ENCODE measurements at places on chromosomes 16 and 17.

DNA sequence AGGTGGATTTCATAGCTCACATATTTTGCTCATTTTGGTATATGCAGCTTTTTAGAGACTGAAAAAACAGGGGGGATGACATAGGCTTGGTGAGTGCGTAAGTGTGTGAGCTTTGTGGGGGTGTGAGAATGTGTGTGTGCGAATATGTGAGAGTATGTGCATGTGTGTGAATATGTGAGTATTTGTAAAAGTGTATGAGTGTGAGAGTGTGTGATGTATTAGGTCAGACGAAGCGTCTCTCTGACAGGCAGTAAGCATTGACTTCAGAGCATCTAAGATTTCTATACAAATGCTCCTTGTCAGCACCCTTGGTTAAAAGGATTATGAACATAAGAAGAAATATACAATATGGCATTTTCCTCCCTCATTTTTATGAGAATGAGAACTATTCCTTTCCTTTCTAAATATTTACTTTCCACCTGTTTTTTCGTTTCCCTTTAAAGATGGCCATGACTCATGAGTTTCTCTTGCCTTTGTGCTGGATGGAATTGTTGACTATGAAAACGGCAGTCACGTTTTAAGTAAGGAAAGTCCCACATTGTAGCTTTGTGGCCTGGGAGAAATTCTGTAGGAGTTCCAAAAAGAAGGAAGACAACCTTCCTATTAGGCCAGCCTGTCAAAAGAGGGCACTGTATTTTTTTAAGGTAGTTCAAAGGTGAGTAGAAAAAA lies 276.4 kb downstream of the FOXL1 start:
- H3K4me1 ChIP-seq, result peaks cover 31% of the 10 kb centered on the region
- DNase-seq, result no peak
- H3K27ac ChIP-seq, result no peak overlapping the region
- H3K27me3 ChIP-seq, result 0 out of 3 replicates have a peak, but pooled peaks cover 3% of the 10 kb centered on the region
- H3K36me3 ChIP-seq, result no peaks in the 10 kb centered on the region
- H3K4me3 ChIP-seq, result no peak overlapping the region

- H3K4me3 ChIP-seq, result no peak overlapping the region
- H3K27ac ChIP-seq, result no peak overlapping the region
- H3K4me1 ChIP-seq, result peaks cover 37% of the 10 kb centered on the region
- peaks cover 78% of the 10 kb centered on the region for H3K36me3 ChIP-seq
- H3K27me3 ChIP-seq, result no peaks in the 10 kb centered on the region
Observed at GRCh38 chr17:6695051-6695450, 18.1 kb downstream of the SLC13A5 start.

DNA sequence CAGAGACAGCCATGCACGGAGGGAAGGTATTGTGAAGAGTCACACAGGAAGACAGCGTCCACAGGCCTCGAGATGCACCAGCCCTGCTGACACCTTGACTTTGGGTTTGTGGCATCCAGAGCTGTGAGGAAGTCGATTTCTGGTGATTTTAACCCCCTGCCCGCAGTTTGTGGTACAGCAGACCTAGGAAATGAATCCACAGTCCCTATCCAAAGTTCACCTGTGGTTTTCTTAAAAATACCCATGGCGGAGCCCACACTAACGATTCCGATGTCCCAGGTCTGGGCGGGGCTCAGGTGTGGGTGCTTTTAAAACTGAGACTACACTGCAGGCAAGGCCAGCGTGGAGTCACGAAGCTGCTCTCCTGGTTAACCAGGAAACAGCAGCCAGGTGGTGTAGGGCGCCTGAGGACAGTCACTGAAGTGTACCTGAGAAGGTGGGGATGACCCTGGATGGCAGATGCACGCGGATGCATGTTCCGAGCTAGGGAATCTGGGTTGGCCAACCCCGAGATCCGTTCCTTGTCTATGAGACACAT lies 14.4 kb upstream of the MEAK7 start:
- peaks cover 12% of the 10 kb centered on the region for H3K27me3 ChIP-seq
- H3K4me3 ChIP-seq, result no peak overlapping the region
- no peaks in the 10 kb centered on the region for H3K36me3 ChIP-seq
- DNase-seq, result no peak

- no peak overlapping the region for H3K27ac ChIP-seq
- peaks cover 2% of the 10 kb centered on the region for H3K27me3 ChIP-seq
- no peak overlapping the region for H3K4me3 ChIP-seq
- DNase-seq, result no peak
- no peaks in the 10 kb centered on the region for H3K4me1 ChIP-seq
- no peaks in the 10 kb centered on the region for H3K36me3 ChIP-seq
Observed at GRCh38 chr16:19294156-19294649, 8.7 kb downstream of the CLEC19A start.

DNA sequence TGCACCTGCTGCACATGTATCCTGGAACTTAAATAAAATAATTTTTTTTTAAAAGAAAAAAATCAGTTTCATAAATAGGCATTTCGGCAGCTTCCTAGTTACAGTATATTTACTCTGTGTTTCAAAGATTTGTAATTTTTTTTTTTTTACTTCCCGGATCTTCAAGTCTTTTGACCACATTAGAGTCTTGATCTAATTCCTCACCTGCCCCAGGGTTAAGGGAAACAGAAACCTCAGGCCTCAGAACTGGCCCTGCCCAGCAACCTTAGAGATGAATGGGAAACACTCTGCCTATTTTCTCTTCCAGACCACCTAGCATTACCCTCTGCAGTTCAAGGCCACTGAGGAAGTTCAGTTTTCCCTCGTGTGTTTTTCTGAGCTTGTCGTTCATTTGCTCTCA lies 304.0 kb downstream of the MAF start:
- DNase-seq, result no peak
- no peaks in the 10 kb centered on the region for H3K27me3 ChIP-seq
- H3K4me1 ChIP-seq, result peaks cover 25% of the 10 kb centered on the region
- H3K4me3 ChIP-seq, result no peak overlapping the region

DNA sequence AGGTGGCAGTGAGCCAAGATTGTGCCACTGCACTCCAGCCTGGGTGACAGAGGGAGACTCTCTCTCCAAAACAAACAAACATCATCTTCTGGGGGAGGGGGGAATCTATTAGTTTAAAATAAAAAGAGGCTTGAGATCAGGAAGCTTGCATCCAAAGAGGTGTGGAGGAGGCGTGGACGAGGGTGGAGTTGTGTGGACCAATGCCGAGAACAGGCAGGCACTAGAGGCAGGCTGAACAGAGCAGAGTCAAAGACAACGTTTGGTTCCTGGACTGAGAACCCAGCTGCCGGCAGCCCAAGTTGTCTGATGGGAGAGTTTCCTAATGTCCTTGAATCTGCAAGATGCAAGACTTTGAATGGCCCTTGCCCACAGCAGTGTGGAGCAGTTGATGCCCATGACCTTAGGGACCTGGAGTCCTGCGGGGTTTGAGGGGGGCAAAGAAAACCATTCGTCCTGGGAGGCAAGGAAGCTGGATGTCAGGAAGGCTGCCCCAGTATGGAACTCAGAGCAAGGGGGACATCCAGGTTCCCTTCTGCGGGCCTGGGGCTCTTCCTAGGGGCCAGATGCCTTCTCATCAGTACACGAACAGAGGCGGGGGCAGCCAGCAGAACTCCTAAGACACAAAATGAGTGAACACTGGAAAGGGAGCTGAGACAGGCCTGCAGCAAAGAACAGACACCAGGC lies 9.2 kb downstream of the TBC1D16 start:
- no peak overlapping the region for H3K4me3 ChIP-seq
- no peaks in the 10 kb centered on the region for H3K27me3 ChIP-seq
- H3K36me3 ChIP-seq, result no peaks in the 10 kb centered on the region
- no peak overlapping the region for H3K27ac ChIP-seq

DNA sequence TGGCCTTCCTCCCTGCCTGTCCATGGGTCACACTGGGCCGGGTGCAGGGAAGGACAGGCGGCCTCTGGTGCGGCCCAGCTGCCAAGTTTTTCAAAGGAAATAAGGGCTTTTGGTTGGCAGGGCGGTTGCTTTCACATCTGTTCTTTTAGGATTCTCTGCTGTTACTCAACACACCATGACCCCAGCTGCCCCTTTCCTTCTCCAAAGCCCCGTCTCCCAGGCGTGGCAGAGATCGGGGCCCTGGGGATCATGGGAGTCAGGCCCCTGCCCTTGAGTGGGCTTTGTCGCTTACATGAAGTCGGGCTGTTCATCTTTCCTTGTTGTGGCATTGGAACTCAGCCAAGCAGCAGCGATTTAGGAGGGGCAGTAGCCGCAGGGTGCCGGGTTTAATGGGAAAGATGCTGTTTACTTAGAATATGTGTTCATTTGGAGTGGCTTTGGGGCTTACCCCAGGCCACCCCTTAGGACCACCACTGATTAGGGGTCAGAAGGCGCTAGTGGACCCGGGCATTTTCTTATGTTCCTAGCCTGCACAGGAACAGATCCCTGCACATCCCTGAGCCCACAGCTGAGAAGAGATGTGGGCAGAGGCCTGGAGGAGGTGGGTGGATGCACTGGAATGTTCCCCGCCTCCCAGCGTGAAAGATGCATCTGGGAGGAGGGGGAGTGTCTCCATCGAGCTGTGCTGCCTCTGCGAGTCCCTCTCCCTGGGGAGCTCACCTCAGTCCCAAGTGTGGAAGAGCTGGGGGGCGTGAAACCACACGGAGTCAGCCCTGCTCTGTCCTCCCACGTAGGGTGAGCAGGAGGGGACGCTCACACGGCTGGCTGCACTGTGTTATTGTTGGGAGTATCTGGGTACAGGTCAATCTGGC lies 6.8 kb upstream of the ADCY7 start:
- H3K27me3 ChIP-seq, result peaks cover 6% of the 10 kb centered on the region
- no peaks in the 10 kb centered on the region for H3K36me3 ChIP-seq
- H3K4me3 ChIP-seq, result peak overlapping the region; percentile 24
- H3K4me1 ChIP-seq, result peaks cover 56% of the 10 kb centered on the region
- no peak for DNase-seq

- peak overlapping the region; percentile 99 for H3K4me3 ChIP-seq
- peaks cover 44% of the 10 kb centered on the region for H3K4me1 ChIP-seq
- no peaks in the 10 kb centered on the region for H3K36me3 ChIP-seq
- no peaks in the 10 kb centered on the region for H3K27me3 ChIP-seq
Observed at GRCh38 chr17:60601447-60602384, 1.7 kb downstream of the PPM1D start.

GRCh38 chr17:16443511-16444257 lies 28.3 kb downstream of the TRPV2 start:
- peak overlapping the region; percentile 89 for H3K27ac ChIP-seq
- DNase-seq, result no peak
- H3K27me3 ChIP-seq, result no peaks in the 10 kb centered on the region
- no peak overlapping the region for H3K4me3 ChIP-seq
- H3K4me1 ChIP-seq, result peaks cover 72% of the 10 kb centered on the region

DNA sequence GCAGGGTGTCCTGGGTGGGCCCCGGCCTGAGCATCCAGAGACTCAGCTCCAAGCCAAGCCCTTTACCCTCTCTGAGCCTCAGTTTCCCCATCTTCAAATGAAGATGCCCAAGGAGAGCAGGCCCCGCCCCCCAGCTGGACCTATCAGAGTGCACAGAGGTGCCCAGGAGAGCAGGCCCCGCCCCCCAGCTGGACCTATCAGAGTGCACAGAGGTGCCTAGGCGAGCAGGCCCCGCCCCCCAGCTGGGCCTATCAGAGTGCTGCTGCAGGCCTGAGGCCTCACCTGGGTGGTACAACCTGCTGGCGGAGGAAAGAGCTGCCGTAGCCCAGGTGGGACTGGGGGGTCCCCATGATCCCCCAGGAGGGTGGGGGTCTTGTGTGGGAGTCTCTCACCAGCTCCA lies 3.4 kb upstream of the SSTR5 start:
- no peak overlapping the region for H3K27ac ChIP-seq

GRCh38 chr17:601244-601925 lies 113.3 kb downstream of the VPS53 start:
- no peak overlapping the region for H3K4me3 ChIP-seq
- H3K4me1 ChIP-seq, result no peaks in the 10 kb centered on the region
- no peak overlapping the region for H3K27ac ChIP-seq
- no peaks in the 10 kb centered on the region for H3K27me3 ChIP-seq

DNA sequence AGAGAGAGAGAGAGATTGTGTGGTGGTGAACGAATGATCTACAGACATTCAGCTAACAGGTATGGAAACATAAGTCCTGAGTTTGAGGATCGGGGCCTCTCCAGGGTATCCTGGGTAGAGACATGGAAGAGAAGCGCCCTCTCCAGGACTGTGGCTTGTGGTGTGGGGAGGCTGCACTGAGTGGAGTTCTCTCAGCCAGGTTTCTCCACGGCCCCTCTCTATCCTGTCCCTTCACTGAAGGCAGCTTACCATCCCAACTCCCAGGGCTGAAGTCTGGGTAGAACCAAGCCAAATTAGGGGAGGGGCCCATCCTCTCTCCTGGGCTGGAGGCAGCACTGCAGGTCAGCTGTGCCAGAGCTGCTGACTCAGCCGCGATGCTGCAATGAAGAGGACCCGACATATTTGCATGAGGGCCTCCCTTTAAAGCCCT lies 6.2 kb downstream of the C1QL1 start:
- peaks cover 8% of the 10 kb centered on the region for H3K27me3 ChIP-seq
- no peak overlapping the region for H3K4me3 ChIP-seq
- DNase-seq, result peak; percentile 49

DNA sequence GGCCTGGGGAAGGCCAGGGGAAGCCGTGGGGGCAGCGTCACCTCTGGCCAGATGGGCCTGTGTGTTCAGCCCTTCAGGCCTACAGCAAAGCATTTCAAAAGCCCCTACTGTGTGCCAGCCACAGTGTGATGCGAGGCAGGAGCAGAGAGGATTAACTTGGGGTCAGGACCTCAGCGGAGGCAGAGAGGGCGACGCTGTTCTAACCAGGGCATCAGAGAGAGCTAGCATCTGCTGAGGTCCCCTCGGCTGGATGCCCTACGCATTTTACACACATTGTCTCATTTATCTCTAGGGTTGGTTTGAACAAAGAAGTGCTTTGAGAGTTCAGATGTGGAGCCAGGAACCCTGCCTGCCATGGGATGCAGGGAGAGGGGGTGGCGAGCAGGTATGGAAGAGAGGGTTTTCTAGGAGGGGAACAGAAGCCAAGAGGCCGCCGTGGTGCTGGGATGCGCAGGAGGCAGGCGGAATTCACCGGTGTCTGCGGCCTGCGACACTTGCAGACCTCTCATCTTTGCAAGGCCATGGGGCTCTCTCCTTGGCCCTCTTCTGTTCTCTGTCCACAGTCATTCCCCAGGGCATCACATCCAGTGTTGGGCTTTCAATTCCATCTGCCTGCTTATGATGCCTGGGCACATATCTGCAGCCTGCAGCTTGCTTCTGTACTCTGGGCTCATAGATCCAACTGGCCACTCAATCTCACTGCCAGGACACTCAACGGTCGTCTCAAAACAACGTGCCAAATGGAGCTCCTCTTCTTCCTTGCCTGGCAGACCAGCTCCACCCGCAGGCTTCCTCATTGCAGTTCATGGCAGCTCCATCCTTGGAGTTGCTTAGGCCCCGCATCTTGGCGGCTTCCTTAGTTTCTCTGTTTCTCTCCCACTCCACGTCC lies 8.1 kb upstream of the NKD1 start:
- H3K4me1 ChIP-seq, result peaks cover 72% of the 10 kb centered on the region
- peak overlapping the region; percentile 88 for H3K27ac ChIP-seq
- H3K27me3 ChIP-seq, result no peaks in the 10 kb centered on the region
- H3K4me3 ChIP-seq, result no peak overlapping the region
- DNase-seq, result peak; percentile 52
- H3K36me3 ChIP-seq, result peaks cover 2% of the 10 kb centered on the region

GRCh38 chr16:88309908-88310265 lies 72.9 kb upstream of the ZNF469 start:
- H3K27me3 ChIP-seq, result peaks cover 42% of the 10 kb centered on the region
- peaks cover 15% of the 10 kb centered on the region for H3K4me1 ChIP-seq
- H3K36me3 ChIP-seq, result no peaks in the 10 kb centered on the region
- no peak overlapping the region for H3K4me3 ChIP-seq

- no peaks in the 10 kb centered on the region for H3K27me3 ChIP-seq
- H3K27ac ChIP-seq, result no peak overlapping the region
- no peak overlapping the region for H3K4me3 ChIP-seq
- no peak for DNase-seq
- H3K36me3 ChIP-seq, result peaks cover 2% of the 10 kb centered on the region
- H3K4me1 ChIP-seq, result no peaks in the 10 kb centered on the region
Observed at GRCh38 chr17:1009229-1010085, 12.5 kb downstream of the TIMM22 start.
